Inflammatory macrophage treated with lipopolysaccharide for 4 hours (primary cell): ENCODE measurements at places on chromosomes 4 and X.

DNA sequence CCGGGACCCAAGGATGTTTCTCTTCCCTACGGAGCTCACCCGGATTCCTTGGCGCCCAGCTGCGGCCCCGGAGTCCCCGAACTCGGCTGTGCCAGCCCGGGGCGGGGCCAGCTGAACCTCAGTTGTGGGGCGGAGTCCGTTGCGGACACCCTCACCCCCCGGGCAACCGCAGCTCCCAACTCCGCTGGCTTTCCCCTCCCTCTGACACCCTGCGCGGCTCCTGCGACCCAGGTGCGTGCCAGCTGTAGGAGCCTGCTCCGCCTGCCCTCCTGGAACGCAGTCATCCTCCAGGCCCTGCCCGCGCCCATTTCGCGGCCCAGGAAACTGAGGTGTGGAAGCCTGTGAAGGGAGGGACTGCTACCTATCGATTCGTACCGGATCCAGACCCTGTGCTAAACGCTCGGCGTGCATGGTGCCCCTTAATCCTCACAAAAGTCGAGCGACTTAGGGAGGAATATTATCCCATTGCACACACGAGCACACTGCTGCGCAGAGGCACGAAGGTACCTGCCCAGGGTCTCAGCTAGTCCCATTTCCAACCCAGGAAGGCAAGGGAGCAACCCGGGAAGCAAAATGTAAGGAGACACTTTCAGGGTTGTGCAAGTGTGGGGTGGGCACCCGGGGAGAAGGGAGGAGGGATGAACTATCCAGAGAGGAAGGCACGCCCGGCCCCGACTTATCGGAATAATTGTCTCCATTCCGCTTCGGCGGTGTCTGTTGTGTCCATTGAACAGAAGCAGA, 12.3 kb downstream of the MSX1 start:
- no peak for DNase-seq

DNA sequence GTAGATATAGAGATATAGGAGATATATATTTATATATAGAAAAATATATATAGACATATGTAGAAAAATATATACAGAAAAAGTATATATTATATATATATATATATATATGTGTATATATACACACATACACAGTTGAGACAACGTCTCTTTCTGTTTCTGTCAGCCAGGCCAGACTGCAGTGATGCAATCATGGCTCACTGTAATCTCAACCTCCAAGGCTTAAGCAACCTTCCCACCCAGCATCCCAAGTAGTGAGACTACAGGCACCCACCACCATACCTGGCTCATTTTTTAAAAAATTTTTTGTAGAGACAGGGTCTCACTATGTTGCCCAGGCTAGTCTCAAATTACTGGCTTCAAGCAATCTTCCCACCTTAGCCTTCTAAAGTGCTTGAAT, 426.3 kb downstream of the GPM6A start:
- no peak for DNase-seq

- DNase-seq = no peak
These were observed 189.1 kb upstream of the ADGRL3 start for GRCh38 chr4:61011051-61011450.

DNA sequence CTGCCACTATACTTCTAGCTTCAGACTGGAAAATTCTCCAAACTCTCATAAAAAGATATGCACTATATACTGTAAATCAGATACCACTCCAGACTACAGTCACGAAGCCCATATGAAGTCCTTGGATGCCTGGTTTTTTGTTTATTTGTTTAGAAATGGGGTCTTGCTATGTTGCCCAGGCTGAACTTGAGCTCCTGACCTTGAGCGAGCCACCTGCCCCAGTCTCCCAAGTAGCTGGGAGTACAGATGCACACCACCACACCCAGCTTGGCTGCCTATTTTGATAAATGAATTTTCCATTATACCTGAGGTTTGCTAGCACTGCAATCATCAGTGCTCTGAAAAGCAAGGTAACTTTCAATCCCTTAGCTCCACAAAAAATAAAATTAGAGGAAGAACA, 53.1 kb downstream of the ELF2 start:
- no peak for DNase-seq

GRCh38 chrX:107676559-107677378, 48.5 kb downstream of the PRPS1 start:
- DNase-seq = peak; percentile 65
